ENCODE measurements at places on chromosomes 5 and 9.
A peak's percentile ranks its signal among the peaks of the same experiment; 100 is the strongest.

DNA sequence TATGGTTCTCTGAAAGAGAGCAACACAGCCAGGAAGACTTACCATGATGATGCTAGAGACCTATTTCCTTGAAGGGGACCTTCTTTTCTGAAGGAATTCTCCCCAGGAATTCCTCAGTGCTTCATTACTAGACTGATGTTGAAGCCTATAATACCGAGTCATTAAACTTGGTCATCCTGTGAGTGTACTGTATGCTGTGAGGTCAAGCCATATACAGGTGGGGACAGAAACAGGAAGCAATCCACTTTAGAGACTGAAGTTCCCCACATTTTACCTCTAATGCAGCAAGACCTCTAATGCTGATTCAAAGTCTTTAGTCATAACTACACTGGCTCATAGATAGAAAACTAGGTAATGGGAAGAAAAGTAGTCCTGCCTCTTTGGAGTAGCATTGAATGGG lies 77.1 kb upstream of the RASEF start:
- no peak for DNase-seq

- DNase-seq: peak; percentile 27
Measured at GRCh38 chr9:126915281-126915816, 767 bp downstream of the RALGPS1 start.

- no peak for DNase-seq
Measured at GRCh38 chr5:8184455-8185063, 315.6 kb downstream of the MTRR start.

- DNase-seq: no peak
Measured at GRCh38 chr5:1239505-1240251, 14.5 kb downstream of the SLC6A18 start.

GRCh38 chr5:98458004-98458403 lies 315.5 kb upstream of the RGMB start:
- no peak for DNase-seq

DNA sequence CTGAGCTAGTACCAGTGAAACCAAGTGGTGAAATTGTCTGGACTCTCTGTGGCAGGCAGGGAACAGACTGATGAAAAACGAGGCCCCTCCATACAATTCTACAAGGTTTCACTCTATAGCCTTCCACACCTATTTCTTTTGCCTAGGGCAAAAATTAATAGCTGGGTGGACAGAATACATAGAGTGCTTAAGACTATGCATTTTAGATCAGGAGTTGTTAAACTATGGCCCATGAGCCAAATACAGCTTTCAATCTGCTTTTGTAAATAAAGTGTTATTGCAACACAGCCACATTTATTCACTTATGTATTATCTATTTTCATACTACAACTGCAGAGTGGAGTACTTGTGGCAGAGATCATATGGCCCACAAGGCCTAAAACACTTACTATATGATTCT lies 45.2 kb downstream of the SH3TC2 start:
- no peak for DNase-seq

- DNase-seq: no peak
Measured at GRCh38 chr9:109599131-109599530, 101.0 kb upstream of the PTPN3 start.

DNA sequence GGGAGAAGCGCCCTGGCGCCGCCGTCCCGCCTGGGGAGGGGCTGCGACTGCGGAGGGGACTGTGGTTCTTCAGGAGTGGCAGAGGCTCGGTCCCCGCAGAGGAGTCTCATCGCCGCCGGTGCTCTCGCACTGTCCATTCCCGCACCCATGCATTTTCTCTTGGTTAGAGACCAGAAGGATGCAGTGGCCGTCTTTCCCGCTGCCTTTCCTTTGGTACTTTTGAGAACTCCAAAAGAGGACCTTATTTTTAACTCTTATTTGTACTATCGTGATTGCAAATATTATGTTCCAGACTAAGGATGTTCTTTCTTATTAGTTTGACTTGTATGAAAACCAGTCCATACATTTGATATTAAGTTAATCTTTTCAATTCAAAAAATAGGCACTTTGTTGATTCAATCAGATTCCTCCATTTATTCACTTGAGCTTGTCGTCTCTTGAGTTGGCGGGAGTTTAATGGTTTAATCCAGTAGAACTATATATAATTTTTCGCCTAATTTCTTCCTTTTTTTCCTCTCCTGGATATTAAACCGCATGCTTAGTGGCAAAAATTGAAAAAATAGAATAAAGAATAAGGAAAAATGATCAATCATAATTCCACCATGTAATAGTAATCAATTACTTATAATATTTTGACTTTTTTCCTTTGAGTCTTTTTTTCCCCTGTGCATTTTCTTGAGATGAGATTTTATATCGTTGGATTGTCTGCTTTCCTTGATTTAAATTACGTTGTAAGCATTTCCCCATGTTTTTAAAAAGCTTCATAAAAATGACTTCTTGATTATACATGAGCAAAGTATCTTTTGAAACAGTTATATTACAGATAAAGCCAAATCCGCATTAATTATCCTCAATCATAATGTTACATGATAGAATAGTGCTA lies 861 bp downstream of the ZFYVE16 start:
- DNase-seq: peak; percentile 86

GRCh38 chr9:15416880-15417279 lies 5.8 kb upstream of the SNAPC3 start:
- peak; percentile 30 for DNase-seq

DNA sequence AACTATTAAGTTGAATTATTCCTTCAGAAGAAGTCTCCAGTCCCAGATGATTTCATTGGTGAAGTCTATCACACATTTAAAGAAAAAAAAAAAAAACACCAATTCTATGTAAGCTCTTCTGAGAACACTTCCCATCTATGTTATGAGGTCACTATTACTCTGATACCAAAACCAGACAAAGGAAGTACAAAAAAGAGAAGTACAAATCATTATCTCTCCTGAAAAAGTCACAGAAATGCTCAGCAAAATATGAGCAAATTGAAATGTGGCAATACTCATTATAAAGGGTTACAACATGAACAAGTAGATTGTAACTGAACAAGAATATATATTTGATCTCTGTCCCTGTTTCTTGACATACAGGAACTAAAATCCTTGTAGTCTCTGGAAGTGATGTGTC lies 280.4 kb downstream of the TLE1 start:
- no peak for DNase-seq

- no peak for DNase-seq
Measured at GRCh38 chr9:137021979-137022661, 5.9 kb downstream of the ABCA2 start.

DNA sequence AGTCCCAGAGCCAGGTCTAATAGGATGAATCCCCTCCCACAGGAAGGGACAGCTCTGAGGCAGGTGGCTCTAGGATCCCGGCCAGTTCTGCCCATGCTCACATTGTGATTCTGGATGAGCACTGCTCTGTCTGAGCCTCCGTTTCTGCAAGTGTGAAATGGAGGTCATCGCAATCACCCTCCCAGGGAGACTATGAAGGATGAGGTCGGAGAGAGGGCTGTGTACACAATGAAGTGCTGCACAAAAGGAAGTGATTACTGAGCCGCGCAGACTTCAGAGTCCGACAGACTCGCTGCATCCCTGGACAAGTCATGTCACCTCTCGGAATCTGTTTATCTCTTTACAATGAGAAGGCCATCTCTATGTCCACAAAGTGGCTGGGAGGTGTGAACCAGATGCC lies 21.7 kb downstream of the LHX6 start:
- DNase-seq: peak; percentile 18

DNA sequence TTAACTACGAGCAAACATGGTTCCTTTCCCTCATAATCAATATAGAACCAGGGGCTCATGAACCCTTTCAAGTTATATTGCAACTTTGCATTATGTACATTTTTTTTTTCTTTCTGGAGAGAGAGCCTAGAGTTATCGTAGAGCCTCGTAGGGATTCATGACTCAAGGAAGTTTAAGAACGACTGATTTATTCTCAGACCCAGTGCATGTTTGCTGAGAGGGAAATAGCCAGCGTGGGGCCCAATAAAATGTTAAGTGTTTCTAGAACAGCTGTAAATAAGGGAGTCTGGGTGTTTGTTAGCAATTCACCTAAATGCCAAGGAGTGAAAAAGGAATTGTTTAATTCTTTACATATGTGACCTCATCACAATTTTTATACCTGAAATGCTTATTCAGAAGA lies 119.0 kb upstream of the KLF9 start:
- DNase-seq: no peak

GRCh38 chr9:123365881-123366528 lies 10.0 kb downstream of the CRB2 start:
- DNase-seq: no peak

DNA sequence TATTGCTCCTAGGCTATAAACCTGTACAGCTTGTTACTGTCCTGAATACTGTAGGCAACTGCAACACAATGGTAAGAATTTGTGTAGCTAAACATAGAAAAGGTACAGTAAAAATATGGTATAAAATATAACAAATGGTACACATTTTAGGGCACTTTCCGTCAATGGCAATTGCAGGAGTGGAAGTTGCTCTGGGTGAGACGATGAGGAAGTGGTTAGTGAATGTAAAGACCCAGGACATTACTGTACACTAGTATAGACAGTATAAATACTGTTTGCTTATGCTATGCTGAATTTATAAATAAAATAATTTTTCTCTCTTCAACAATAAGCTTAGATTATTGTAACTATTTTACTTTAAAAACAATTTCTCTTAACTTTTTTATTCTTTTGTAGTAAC lies 15.6 kb upstream of the ADRB2 start:
- no peak for DNase-seq

DNA sequence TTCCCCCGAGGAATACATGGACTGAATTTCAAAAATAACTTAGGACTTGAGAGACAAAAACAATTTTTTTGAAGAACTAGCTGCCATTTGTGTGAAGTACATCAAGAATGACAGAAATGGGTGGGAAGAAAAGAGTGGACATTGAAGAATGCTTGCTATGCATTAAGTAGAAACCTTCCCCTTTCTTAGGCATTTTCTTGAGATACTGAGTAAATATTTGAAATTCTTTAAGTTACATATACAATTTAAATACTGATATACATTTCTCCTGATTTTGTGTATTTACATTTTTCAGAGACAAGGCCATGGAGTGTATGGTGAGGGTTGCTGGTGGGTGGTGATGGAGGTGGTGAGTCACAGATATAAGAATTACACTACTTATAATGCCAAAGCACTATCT lies 319.3 kb upstream of the ADAMTSL1 start:
- DNase-seq: no peak

DNA sequence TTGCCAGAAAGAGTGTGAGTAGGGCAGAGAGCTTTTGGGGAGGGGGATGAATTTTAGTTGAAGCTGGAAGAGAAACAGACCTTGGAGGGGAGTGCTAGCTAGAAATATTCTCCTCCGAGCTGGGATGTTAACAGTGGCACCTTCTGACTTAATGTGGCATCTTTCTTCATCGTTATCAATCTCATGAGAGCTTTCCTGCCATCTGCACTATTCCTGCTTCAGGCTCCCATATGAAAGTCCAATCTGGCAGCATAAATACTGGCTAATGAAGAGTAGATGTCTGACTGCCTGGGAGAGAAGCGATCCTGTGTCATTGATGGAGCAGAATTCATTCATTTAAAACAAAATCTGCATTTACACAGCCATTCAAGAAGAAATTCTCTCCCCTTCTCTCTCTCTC lies 284.5 kb downstream of the TMEM38B start:
- DNase-seq: no peak

- no peak for DNase-seq
Measured at GRCh38 chr5:33556330-33557328, 115.9 kb downstream of the TARS1 start.

DNA sequence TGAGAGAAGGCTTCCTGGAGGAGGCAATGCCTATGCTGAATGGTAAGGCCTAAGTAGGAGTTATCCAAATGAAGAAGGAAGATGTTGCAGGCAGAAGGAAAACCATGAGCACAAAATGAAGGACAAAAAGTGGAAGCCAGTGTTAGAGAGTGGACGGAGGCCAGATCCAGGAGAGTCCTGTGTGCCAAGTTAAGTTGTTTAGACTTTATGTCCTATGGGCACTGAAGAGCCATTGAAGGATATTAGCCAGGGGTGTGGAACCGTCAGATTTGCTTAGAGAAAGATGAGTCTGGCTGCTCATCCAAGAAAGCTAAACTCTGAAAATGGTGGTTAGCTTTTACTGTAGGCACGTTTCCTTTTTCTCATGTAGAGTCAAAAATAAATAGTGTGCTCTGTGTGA lies 254.7 kb downstream of the ADAMTSL1 start:
- DNase-seq: no peak

GRCh38 chr9:114484854-114485443 lies 20.3 kb downstream of the WHRN start:
- DNase-seq: no peak

DNA sequence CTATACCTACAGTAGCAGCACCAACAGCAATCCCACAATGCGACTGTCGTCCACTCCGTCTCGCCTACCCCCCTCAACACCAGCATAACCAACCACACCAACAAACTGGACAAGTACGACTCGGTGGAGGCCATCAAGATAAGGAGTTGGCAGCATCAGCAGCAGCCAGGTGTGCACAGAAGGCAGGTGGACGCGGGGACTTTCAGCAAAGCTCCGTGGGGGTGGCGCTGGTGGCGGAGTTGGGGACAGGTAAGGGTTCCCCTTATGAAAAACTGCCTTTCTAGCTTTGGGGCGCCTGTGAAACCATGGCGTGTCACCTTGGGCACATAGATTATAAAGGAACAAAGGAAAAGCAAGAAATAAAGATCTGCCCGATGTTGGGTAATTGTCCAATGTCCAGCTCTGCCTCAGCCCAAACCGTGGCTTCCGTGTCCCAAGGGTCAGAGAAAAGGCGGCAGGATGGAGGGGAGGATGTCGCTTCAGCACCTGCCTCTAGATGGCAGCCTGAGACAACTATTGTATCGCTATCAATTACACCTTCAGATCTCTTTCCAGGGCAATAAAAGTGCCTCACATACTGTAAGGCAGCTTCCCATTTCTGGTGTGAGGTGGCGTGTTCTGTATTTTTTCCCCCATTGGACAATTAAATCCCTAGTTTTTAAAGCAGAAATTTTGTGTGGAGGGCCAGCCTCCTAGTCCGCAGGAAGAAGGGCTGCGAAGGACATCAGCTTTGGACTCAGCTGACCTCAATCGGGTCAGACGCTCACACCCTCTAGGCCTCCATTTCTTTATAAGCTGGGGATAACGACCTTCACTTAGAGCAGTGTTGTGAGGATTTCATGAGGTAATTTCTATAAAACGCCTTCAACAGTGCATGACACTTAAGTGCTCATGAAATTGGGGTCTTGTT lies 58.8 kb downstream of the MTRR start:
- DNase-seq: peak; percentile 46

DNA sequence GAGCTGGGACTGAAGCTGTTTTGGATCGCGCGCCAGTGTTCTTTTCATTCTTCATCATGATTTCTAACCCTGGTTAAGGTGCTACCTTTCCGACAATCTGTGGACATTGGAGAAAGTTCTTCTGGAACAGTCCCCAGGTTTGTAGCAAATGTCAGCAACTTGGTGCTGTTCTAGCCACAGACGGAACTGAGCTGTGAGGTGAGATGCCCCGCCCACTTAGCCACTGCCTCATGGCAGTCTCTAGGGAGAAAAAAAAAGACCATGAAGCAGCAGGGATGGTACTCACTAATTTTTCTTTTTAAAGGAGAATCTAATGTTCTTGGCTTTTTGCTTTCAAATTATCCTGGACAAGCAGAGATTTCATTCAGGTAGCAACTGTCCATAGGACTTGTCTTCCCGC lies 72.1 kb upstream of the STK32A start:
- no peak for DNase-seq
